ENCODE measurements at places on chromosomes 6 and 20. TPM values are rescaled to one million over a fixed set of nuclear protein-coding genes. Genes with fewer than 3 reads are reported as not detected.

GRCh38 chr6:34490390-34491090 lies 24.7 kb downstream of the PACSIN1 start:
- no peaks in the 10 kb centered on the region for H3K4me1 ChIP-seq
- no peaks in the 10 kb centered on the region for H3K27me3 ChIP-seq
- no peaks in the 10 kb centered on the region for H3K36me3 ChIP-seq
- no peak for DNase-seq
- H3K27ac ChIP-seq: no peak overlapping the region
- no peak overlapping the region for H3K4me3 ChIP-seq

Gene MARCKS
- total RNA-seq: 42.9 TPM

Gene KCNQ5
- not detected for total RNA-seq

Gene NCOA6
- 49.6 TPM for total RNA-seq

Gene SLC25A27
- 24.1 TPM for total RNA-seq
